Chondrocyte (in vitro differentiated cells): ENCODE measurements at places on chromosomes 12 and 14. TPM values are rescaled to one million over a fixed set of nuclear protein-coding genes. Genes with fewer than 3 reads are reported as not detected.

The HOXC10 gene
- not detected in 3 replicates for total RNA-seq

The RTL1 gene
- 0.02 TPM in 1 of 3 replicates, not detected in the others for total RNA-seq

The LMNTD1 gene
- total RNA-seq = 0.75 TPM in 1 of 3 replicates, not detected in the others

The B4GALNT1 gene
- 20.8 to 21.8 TPM (median 21.4 TPM) in 3 replicates for total RNA-seq

DNA sequence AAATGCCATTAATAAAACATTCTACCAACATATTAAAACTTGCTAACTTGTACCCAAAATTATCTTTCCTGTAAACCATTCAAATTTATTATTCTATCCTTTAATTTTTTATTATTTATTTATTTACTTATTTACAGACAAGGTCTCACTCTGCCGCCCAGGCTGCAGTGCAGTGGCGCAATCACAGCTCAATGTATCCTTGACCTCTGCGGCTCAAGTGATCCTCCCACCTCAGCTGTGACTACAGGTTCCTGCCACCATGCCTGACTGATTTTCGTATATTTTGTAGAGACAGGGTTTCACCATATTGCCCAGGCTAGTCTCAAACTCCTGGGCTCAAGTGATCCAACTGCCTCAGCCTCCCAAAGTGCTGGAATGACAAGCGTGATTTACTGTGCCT, 20.4 kb upstream of the LIN7A start:
- no peak overlapping the region for H3K27ac ChIP-seq
- DNase-seq = no peak
- H3K4me3 ChIP-seq = no peak overlapping the region
- no peaks in the 10 kb centered on the region for H3K27me3 ChIP-seq
- H3K36me3 ChIP-seq = peaks cover 1% of the 10 kb centered on the region

DNA sequence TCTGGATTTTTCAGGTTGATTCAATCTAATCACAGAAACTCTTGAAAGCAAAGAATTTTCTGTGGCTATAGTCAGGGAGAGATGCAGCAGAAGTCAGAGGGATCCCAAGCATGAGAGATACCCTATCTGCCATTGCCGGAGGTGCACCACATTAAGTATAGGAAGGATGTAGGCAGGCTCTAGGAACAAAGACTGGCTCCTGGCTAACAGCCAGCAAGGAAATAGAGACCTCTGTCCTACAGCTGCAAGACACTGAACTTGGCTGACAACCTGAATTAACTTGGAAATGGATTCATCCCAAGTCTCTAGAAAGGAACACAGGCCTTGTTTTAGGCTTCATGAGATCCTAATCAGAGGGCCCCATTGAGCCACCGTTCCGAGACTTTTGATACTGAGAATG, 364.9 kb upstream of the FLRT2 start:
- no peak for DNase-seq
- peaks cover 2% of the 10 kb centered on the region for H3K36me3 ChIP-seq
- no peaks in the 10 kb centered on the region for H3K27me3 ChIP-seq

- H3K4me3 ChIP-seq = peak overlapping the region; percentile 94
- peaks cover 14% of the 10 kb centered on the region for H3K36me3 ChIP-seq
- H3K4me1 ChIP-seq = peaks cover 87% of the 10 kb centered on the region
- DNase-seq = no peak
These were observed 6.3 kb downstream of the NUAK1 start for GRCh38 chr12:106132175-106133135.

- no peak for DNase-seq
- H3K27ac ChIP-seq = no peak overlapping the region
- H3K4me3 ChIP-seq = no peak overlapping the region
- peaks cover 3% of the 10 kb centered on the region for H3K4me1 ChIP-seq
- peaks cover 2% of the 10 kb centered on the region for H3K36me3 ChIP-seq
These were observed 311.4 kb downstream of the BCL11B start for GRCh38 chr14:98960617-98961013.

- no peaks in the 10 kb centered on the region for H3K27me3 ChIP-seq
- H3K27ac ChIP-seq = no peak overlapping the region
- peak; percentile 39 for DNase-seq
- no peaks in the 10 kb centered on the region for H3K4me1 ChIP-seq
- H3K4me3 ChIP-seq = no peak overlapping the region
These were observed 118.9 kb downstream of the ADGRD1 start for GRCh38 chr12:131072451-131073230.

GRCh38 chr12:77062846-77063461, 2.4 kb downstream of the E2F7 start:
- H3K4me1 ChIP-seq = peaks cover 22% of the 10 kb centered on the region
- no peaks in the 10 kb centered on the region for H3K27me3 ChIP-seq
- H3K36me3 ChIP-seq = peaks cover 3% of the 10 kb centered on the region
- peak overlapping the region; percentile 28 for H3K27ac ChIP-seq
- peak overlapping the region; percentile 19 for H3K4me3 ChIP-seq

DNA sequence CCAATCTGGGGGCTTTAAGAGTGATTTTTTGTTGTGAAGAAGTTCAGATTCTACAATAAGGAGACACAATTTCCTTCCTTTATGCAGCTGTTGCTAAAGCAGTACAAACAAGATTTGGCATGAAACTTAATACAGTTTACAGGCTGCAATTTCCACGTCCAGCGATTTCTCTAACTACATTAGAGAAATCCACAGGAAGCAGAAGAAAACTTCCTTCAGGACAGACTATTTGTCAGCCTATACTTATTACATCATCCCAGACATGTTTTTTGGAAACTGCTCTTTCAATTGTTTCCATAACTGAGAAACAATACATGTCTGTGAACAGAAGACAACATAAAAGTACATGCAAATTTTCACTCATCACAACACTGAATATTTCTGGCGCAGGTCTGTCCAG, 204.3 kb downstream of the TTC7B start:
- no peak overlapping the region for H3K27ac ChIP-seq
- H3K4me3 ChIP-seq = no peak overlapping the region
- no peaks in the 10 kb centered on the region for H3K27me3 ChIP-seq
- H3K4me1 ChIP-seq = peaks cover 16% of the 10 kb centered on the region
- DNase-seq = no peak

- no peaks in the 10 kb centered on the region for H3K27me3 ChIP-seq
- no peak overlapping the region for H3K4me3 ChIP-seq
- peaks cover 12% of the 10 kb centered on the region for H3K36me3 ChIP-seq
- H3K4me1 ChIP-seq = peaks cover 22% of the 10 kb centered on the region
- no peak overlapping the region for H3K27ac ChIP-seq
These were observed 24.0 kb downstream of the DICER1 start for GRCh38 chr14:95133282-95133681.

- no peak for DNase-seq
- no peak overlapping the region for H3K4me3 ChIP-seq
- peaks cover 19% of the 10 kb centered on the region for H3K27me3 ChIP-seq
- H3K4me1 ChIP-seq = peaks cover 9% of the 10 kb centered on the region
- H3K27ac ChIP-seq = no peak overlapping the region
- H3K36me3 ChIP-seq = peaks cover 2% of the 10 kb centered on the region
These were observed 40.6 kb downstream of the SPRING1 start for GRCh38 chr12:116697305-116697704.

- H3K36me3 ChIP-seq = no peaks in the 10 kb centered on the region
- no peaks in the 10 kb centered on the region for H3K27me3 ChIP-seq
- peaks cover 10% of the 10 kb centered on the region for H3K4me1 ChIP-seq
- no peak overlapping the region for H3K27ac ChIP-seq
These were observed 655.9 kb downstream of the DIO2 start for GRCh38 chr14:79555429-79555828.

DNA sequence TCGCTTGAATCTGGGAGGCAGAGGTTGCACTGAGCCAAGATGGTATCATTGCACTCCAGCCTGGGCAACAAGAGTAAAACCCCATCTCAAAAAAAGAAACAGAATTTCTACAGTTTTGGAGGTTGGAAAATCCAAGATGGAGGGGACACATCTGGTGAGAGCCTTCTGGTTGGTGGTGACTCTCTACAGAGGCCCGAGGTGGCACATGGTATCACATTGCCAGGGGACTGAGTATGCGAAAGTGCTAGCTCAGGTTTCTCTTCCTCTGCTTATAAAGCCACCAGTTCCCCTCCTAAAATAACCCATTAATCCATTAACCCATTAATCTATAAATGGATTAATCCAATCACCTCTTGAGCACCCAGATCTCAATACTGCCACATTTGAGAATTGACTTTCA, 70.8 kb upstream of the DACT1 start:
- H3K27me3 ChIP-seq = no peaks in the 10 kb centered on the region
- H3K4me3 ChIP-seq = no peak overlapping the region
- no peak overlapping the region for H3K27ac ChIP-seq
- H3K36me3 ChIP-seq = no peaks in the 10 kb centered on the region
- peaks cover 8% of the 10 kb centered on the region for H3K4me1 ChIP-seq

- H3K36me3 ChIP-seq = no peaks in the 10 kb centered on the region
- H3K4me3 ChIP-seq = no peak overlapping the region
- no peaks in the 10 kb centered on the region for H3K4me1 ChIP-seq
- no peak for DNase-seq
- peaks cover 26% of the 10 kb centered on the region for H3K27me3 ChIP-seq
These were observed 60.3 kb downstream of the KLRG1 start for GRCh38 chr12:9049520-9050133.

DNA sequence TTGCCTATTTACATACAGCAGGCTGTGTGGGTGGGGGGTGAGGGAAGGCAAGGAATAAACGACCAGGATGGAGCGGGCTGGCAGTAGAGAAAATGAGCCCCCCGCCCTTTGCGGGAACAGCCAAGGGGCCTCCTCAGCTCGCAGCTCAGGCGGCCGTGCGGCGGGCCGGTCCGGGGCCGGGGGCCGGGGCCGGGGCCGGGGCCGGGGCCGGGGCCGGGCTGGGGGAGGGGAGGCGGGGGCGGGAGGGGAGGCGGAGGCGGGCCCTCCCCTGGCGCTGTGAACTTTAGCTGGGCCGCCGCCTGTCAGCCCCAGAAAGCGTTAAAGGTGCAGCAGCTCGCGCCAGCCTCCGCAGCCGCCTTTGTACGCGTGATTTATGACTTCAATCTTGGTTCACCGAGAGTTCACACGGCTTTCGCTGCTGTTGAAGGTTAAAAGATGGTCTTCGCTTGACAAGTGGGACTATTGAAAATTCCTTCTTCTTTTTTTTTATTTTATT, 28.8 kb downstream of the HOXC4 start:
- no peak for DNase-seq
- H3K27ac ChIP-seq = no peak overlapping the region
- H3K4me3 ChIP-seq = no peak overlapping the region
- peaks cover 2% of the 10 kb centered on the region for H3K36me3 ChIP-seq

DNA sequence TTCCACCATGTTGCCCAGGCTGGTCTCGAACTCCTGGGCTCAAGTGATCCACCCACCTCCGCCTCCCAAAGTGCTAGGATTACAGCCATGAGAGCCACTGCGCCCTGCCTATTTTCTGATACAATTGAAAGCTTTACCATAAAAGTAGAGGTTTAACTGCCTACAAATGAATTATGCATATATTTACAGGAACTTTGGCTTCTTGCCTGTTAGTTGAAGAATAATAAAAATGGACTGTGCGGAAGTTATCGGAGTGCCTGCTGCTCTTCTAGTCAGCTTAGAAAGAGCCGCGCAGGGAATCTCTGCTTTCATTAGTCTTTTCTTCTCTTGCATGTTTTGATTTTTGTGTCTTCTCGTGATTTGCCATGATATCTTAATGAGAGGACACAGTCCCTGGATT, 34.5 kb downstream of the PPP2R5C start:
- no peak overlapping the region for H3K4me3 ChIP-seq
- peaks cover 5% of the 10 kb centered on the region for H3K36me3 ChIP-seq
- DNase-seq = no peak
- peaks cover 11% of the 10 kb centered on the region for H3K4me1 ChIP-seq
- no peaks in the 10 kb centered on the region for H3K27me3 ChIP-seq
- no peak overlapping the region for H3K27ac ChIP-seq

GRCh38 chr12:129550353-129550752, 353.5 kb downstream of the TMEM132D start:
- peaks cover 2% of the 10 kb centered on the region for H3K4me1 ChIP-seq
- no peak overlapping the region for H3K4me3 ChIP-seq
- H3K36me3 ChIP-seq = peaks cover 2% of the 10 kb centered on the region
- no peak for DNase-seq
- H3K27me3 ChIP-seq = no peaks in the 10 kb centered on the region
- no peak overlapping the region for H3K27ac ChIP-seq

DNA sequence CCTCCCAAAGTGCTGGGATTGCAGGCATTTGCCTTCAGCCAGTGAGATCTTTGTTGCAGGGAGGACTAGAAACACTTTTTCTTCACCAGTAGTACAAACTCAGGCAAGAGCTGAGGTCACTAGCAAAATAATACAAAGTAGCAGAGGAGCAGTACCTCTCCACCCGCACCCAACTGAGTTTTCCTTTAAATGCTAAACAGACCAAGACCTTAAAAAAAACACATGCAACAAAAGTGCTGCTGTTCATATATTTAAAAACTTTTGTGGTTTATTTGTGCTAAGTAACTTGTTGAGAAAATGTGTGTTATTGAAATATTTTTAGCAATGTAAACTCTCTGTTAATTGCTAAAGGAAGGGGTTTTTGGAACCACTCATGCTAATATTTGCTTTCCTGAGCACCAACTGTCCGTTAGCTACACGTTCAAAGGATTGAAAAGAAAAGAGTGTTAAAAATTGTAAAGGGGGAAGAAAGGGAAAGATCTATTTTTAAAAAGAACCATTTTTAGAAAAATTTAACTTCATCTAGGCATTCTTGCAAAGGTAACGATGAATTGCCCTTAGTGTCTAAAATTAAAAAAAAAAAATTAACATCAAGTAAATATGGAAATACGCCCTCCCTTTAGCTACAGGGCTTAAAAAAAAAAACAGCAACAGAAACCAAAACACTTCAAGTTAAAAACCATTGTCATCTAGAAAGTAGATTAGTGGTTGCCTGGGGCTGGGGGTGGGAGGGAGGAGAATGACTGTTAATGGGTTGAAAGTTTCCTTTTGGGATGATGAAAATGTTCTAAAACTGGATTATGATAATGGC, 114.0 kb upstream of the KRAS start:
- peaks cover 5% of the 10 kb centered on the region for H3K4me1 ChIP-seq
- H3K27ac ChIP-seq = no peak overlapping the region
- H3K36me3 ChIP-seq = no peaks in the 10 kb centered on the region
- H3K27me3 ChIP-seq = no peaks in the 10 kb centered on the region
- no peak overlapping the region for H3K4me3 ChIP-seq
- DNase-seq = no peak

DNA sequence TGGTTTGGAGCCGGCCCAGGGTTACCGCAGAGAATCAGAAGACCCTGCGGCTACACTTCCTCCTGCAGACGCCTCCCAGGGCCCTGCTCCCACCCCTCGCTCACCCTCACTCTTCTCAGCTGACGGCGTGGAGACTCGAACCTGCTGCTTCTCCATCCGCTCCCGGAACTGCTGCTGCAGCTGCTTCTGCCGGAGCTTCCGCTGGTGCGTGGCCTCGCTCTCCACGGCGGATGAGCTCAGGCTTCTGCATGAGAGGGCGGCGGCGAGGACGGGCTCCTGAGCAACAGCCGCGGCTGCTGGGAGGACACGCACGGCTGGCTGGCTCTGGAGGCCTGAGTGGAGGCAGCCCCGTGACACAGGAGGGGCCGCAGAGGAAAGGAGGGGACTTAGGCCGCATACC, 33.3 kb downstream of the RAD52 start:
- peaks cover 9% of the 10 kb centered on the region for H3K4me1 ChIP-seq
- no peaks in the 10 kb centered on the region for H3K27me3 ChIP-seq
- H3K36me3 ChIP-seq = peaks cover 30% of the 10 kb centered on the region

DNA sequence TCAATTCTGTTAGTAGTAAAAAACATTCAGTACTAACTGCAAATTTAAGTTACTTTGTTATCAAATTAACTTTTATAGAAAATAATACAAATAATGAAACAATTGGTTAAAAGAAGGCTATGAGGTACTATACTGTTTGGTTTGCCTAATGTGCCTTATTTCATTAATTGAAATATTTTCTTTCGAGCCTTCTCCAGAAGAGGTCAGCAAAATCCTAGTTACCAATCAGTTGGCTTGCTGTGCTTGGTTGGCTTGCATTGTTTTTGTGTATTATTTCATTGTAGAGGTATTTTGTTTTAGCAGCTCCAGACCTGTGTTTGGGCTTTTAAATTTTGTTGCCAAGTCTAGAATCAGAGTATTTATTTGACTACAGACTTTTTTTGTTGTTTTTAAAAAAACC, 68.5 kb downstream of the AEBP2 start:
- no peaks in the 10 kb centered on the region for H3K27me3 ChIP-seq
- DNase-seq = no peak
- H3K36me3 ChIP-seq = peaks cover 4% of the 10 kb centered on the region
- no peak overlapping the region for H3K4me3 ChIP-seq
- H3K4me1 ChIP-seq = peaks cover 27% of the 10 kb centered on the region
